ENCODE measurements at places on chromosomes 4 and X.

GRCh38 chr4:77586951-77587383 lies 18.7 kb upstream of the CXCL13 start:
- peak; percentile 87 for DNase-seq

DNA sequence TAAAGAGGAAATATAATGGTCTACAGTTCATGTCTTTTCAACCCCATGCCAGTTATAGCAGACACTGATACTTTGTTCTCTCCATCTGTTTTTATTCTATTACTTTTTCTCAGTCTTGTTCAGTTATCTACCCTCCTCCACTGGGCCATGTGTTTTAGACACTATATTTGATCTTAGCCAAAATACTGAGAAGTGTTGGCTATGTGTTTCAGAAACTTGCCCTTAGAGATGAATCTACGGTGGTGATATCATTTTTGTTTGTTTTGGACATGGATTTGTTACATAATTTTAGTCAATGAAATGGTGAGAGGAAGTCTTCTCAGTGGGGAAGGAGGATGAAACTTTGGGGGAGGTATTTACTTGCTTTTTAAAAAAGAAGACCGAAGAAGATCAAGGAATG lies 211.5 kb upstream of the DDX53 start:
- no peak for DNase-seq

DNA sequence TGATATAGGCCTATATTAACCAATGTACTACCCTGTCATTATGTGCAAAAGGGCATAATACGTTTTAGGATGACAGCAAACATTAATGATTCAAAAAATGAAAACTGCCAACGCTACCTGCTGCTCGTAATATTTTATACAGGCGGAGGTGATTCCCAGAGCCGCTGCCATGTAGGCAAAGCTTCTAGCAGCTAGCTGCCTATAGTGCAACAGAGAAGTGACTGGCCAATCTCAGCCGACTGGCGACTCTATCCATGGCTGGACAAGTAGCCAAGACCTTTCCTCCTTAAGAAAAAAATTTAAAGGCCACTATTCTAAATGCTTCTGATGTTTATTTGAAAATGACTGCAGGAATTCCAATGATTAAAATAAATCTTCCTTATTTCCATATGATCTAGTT lies 1.9 kb downstream of the PPARGC1A start:
- no peak for DNase-seq

DNA sequence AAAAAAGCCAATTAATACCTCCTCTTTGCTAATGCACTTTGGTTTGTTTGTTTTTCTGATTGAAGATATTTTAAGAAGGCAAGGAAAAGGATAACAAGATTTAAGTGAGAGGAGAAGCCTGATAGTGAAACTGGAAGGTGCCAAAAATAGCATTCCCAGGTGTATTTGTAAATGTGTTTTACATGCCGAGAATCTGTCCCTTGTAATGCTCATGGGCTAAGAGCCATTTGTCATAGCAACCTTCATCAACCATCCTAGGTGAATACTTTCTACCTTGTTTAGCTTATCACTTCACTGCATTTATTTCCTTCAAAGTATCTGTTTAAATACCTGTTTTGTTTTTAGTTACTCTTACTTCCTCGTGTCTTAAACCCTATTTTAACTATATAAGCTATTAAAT lies 127.8 kb downstream of the KCTD8 start:
- DNase-seq: no peak

DNA sequence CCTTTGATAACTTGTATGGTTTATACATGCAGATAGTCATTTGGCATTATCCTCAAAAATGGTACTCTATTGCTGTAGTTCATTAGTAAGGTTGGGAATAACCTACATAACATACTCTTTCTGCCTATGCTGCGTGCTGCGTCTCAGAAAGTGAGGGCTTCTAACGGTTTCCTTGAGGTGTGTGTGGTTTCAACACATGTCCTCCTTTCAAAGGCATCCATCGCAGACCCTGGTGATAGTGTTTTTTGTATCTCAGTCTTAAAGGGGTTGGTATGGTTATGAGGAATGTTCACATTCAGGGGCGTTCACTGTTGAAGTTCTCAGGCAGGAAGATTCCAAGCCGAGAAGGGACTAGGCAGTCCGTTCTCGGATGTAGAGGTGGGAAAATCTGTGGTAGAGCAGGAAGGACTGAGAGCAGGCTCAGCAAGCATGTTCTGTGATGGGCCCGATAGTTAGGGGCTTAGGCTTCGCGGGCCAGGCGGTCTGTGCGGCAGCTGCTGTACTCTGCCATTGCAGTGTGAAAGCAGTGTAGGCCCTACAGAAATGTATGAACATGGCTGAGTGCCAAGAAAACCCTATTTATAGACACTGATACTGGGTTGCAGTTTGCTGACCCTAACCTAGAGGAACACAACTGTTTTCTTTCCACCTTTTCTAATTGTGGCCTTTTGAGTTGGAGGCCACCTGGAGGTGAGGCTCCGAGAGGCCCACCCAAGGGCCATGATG lies 123.2 kb downstream of the GPR143 start:
- DNase-seq: no peak

All from PC-3 (cell line).